ENCODE measurements at places on chromosomes 5 and 9.
A peak's percentile ranks its signal among the peaks of the same experiment; 100 is the strongest.

GRCh38 chr5:42828671-42829070, 17.0 kb upstream of the SELENOP start:
- DNase-seq = no peak

DNA sequence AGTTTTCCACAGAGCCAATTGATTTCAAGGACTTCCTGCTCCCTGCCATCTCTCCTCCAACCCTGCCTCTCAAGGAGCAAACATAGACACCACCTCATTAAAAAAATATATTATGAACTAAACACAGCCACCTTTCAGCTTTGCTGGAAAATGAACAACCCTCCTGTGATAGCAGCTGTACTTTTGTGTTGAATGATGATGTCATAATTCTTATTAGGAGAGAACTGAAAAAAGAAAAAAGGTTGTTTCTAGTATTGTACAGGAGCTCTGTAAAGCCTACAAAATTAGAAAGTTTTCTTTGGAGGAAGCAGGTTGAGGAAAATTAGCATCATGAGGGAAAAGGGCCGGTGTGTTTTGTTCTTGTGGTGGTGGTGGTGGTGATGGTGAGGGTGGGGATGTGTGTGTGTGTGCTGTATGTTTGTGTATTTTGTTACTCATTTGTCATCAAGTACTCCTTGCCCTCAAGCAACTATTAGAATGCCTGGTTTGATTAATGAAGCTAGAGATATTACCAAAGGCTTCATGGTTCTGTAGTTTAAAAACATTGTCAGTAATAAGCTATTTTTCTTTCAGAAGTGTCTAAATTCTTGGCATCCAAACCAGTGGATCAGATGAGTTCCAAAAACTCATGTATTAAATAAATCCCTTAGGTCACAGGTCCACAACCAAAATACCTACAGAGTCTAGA, 405.9 kb downstream of the TLE4 start:
- no peak for DNase-seq

DNA sequence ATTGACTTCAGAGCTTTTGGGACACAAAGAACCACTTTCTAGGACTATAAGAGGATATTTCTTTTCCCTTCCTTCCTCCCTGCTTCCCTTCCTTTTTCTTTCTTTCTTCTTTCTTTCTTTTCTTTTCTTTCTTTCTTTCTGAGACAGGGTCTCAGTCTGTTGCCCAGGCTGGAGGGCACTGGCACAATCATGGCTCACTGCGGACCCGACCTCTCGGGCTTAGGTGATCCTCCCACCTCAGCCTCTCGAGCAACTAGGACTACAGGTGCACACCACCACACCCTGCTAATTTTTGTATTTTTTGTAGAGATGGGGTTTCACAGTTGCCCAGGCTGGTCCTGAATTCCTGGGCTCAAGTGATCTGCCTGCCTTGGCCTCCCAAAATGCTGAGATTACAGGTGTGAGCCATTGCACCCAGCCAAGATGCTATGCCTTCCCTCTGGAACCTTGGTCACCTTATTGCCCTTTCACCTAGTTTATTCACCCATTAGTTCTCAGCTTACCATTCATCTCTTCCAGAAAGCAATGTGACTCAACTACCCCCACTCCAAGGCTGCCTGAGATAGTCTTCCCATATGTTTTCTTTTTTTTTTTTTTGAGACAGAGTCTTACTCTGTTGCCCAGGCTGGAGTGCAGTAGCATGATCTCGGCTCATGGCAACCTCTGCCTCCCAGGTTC, 10.1 kb downstream of the PLIN2 start:
- DNase-seq = peak; percentile 68

- DNase-seq = no peak
These were observed 264.8 kb downstream of the CDK5RAP2 start for GRCh38 chr9:120315154-120315553.

DNA sequence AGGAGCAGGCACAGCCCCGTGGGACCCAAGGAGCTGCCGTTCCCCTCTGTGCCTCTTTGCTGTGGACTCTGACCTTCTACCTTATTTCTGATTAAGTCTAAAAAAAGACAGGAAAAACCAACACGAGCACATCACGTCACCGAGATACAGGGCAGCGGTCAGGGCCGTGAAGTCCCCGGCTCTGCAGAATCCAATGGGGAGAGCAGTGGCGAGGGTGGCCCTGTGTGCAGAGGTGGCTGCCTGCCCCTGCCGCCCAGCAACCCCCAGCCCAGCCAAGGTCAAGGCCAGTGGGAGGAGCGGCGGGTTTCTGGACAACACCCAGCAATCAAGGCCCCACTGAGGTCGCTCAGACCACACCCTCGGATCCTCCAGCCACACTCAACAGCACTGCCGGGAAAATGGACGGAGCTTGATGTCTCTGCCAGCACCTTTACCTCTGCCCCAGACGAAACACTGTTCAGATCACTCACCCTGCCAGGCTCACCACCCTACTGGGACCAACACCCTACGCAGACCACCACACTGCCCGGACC, 32.7 kb upstream of the SLC9A3 start:
- DNase-seq = no peak

- no peak for DNase-seq
These were observed 274.3 kb upstream of the DMRT1 start for GRCh38 chr9:567128-567746.

DNA sequence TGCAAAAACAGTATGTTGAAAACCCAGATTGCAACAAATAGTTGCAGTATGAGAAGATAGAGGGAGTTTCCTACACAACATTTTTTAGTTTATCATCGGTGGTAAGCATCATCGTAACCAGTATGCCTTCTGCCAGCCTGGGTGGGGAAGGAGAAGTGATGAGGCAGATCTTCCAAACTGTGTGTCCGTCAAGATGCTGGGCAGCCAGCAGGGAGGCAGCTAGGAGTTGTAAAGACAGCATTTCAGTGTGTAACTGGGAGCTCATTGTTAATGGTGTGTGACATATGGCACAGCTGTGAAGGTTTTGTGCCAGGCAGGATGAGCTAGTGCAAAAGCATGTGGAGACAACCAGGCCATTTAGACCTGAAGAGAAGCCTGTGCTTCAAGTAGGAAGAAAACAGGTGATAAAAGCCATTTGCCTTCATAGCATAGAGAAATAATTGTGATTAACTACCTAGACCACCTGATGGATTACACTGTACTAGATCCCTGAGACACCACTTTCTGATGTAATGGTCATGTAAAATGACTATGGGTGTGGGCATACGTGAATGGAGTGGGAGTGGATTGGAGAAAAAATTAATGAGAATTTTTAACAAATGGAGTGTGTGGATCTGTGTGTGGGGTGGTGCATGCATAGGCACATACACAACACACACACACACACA, 347.0 kb upstream of the ADAMTSL1 start:
- no peak for DNase-seq
